Activated CD4-positive, alpha-beta memory T cell treated with anti-CD3 and anti-CD28 coated beads for 36 hours (primary cell): ENCODE measurements at places on chromosomes 2 and 18.

- no peak for DNase-seq
Measured at GRCh38 chr2:113799375-113799774, 42.9 kb upstream of the SLC35F5 start.

DNA sequence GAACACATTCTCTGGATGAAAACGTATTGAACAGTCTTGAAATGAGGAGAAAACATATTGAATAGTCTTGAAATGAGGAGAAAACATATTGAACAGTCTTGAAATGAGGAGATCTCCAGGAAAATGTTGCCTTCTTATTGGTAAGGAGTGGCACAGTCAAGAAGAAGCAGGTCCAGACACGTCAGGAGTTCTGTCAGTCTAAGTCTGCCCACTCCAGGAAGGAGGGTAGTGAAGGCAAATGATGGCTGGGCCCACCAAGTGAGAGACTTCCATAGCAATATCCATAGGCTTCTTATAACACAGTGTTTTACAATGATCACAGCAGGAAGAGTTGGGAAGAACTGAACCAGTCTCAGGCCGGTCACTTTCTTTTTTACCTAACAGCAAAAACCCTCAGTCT lies 316.2 kb downstream of the ETAA1 start:
- DNase-seq, result no peak

- no peak for DNase-seq
Measured at GRCh38 chr2:10847008-10847407, 34.4 kb upstream of the PDIA6 start.

- DNase-seq, result no peak
Measured at GRCh38 chr2:158482594-158482993, 25.8 kb downstream of the PKP4 start.

- no peak for DNase-seq
Measured at GRCh38 chr18:12113999-12114646, 20.5 kb downstream of the ANKRD62 start.

GRCh38 chr2:75428060-75428459 lies 132.7 kb downstream of the EVA1A start:
- DNase-seq, result no peak

DNA sequence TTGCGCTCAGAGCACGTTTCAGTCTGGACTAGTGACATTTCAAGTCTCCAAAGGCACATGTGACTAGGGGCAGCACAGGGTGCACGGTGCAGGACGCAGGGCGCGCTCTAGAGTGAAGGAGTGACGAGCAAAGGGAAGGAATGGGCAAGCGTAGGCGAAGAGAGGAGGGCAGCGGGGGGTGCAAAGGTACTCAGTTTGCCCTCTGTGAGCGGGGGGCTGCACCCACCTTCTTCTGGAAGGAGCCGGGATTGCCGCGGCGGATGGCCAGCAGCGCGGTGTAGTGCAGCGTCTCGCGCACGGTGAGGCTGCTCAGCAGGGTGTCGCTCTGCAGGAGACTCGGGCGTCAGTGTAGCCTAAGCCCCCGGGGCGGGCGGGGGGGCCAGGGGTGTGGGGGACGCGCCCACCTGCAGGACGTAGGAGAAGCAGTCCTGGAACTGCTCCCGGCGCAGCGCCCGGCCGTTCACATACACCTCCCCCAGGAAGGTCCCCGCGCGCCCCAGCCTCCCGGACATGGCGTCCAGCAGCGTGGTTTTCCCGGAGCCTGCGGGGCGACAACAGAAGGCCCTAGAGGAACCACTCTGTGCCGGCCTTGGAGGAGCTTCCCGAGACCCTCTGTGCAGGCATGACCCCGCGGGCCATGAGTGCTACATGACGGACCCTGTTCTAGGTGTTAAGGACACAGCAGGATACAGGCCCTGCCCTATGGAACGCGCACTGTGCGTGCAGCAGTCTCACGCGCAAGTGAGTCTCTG lies 6.9 kb downstream of the ABCG5 start:
- no peak for DNase-seq

- DNase-seq, result no peak
Measured at GRCh38 chr2:105384861-105385260, 14.0 kb downstream of the FHL2 start.

DNA sequence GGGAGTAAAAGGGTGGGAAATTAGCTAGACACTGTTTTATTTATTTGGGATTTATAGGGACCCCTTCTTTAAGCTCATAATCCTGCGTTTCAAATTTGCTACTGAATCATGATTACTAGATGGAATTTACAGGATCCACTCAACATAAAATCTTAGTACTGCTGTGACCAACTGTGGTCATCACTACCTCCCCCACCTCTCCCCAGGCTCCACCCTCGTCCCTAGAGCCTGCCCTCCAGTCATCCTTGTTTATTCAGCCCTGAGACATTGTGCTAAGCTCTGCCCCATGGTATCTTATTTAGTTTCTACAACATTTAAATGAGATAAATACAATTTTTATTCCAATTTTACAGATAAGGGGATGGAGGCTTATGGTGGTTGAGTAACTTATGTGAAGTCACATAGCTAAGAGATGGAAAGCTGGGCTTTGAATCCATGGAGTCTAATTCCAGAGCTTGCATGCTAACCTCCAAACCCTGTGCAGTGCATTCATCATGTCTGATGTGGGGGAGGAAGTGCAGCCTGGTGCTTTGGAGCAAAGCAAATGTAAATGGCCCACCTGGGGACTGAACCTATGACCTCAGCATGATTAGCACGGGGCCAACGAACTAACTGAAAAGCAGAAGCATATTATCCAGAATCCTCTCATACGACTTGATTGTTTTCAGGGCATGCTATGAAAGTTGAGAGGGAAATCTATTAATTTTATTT lies 502.4 kb downstream of the TMEM182 start:
- DNase-seq, result no peak

GRCh38 chr2:127545189-127545588 lies 9.7 kb downstream of the MYO7B start:
- DNase-seq, result no peak
